ENCODE measurements at places on chromosomes 3 and 15. TPM values are rescaled to one million over a fixed set of nuclear protein-coding genes. Genes with fewer than 3 reads are reported as not detected.

HESX1 gene
- not detected for total RNA-seq

PBRM1 gene
- 77.0 TPM for total RNA-seq

TICRR gene
- total RNA-seq: 20.6 TPM

CHCHD4 gene
- 10.1 TPM for total RNA-seq

TGM4 gene
- total RNA-seq: not detected

RTP1 gene
- total RNA-seq: not detected

ALDH1L1 gene
- not detected for total RNA-seq
